ENCODE measurements at places on chromosomes 11 and 22.
A peak's percentile ranks its signal among the peaks of the same experiment; 100 is the strongest.

DNA sequence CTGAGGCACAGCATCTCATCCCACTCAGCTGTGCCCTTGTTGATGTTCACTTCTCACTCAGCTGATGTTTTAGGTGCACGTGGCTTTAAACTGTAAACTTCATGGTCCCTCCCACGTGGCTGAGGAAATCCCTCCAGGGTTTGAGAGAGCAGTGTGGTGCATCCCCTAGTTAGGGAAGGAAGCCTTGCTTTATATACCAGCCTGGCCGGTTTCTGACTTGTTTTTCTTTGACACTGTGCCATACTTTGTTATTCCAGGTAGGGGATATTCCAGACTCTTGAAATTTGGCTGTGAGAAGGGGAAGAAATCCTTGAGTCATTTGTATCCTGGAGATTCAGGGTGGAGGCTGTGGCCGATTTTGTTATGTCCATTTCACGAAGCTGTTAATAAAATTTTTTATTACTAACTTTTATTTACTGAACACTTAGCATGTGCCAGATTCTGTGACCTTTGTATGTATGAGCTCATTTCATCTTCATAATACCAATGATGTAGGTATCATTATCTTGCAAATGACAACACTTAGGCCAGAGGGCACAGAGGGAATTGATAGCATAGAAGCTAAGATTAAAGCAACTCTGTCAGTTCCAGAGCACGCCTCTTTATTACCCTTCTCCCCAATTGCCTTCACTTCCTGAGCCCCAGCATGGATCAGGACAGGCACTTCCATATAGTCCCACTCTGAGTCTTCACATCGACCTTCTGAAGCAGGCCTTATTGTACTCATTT is 116.6 kb downstream of the NAV2 start:
- DNase-seq = no peak

DNA sequence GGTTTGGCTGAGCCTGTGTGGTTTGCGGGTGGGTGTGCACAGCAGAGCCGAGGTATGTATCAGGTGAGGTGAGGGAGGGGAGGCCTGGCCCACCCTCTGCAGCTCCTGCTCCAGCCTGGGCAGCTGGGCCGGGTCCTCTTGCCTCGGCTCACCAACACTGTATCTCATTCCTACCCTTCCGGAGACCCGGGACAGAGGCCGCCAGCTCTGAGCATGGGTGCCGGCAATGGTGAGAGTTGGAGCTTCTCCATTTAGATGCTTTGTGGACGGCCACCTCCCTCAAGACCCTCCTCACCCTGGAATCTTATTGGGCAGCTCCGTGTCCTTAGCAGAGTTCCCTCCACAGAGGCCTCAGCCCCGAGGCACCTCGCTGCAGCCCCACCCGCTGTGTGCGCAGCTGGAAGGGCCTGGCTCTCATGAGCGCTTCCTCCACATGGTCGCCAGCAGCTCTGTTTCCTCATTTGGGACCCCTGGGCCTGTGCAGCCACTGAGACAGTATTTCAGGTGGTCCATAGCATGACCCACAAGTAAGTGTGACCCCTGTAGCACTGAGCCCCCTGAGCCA is 55.7 kb downstream of the ANO1 start:
- no peak for DNase-seq

DNA sequence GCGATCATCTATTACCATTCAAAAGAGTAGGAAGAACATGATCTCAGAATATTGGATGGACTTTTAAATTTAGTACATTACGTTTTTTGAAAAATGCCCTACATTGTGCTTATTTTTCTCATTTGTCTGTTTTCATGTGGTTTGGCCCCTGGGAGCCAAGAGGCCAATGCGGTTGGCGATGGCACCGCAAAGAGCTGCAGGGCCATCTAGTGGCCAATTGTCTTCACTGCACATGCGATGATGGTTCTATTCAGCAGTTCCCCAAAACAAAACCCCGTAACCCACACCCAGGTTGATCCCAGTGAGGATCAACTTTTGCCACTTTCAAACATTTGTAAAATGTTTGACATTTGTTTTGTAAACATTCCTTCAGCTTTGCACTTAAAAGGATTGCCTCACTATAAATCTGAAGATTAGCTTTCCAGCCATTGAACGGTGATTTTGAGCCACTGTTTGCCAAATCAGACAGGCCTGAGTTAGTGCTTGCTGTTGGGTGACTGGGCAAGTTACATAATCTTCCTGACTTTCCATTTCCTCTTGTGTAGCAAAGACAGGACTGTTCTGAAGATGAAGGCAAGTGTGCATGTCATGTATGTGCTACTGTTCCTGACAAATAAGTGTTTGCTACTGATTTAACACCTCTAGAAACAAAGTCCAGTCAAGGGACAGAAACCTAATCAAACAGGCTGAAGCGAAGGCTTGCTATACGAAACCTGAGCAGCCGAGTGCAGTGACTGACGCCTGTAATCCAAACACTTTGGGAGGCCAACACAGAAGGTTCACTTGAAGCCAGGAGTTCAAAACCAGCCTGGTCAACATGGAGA is 29.2 kb upstream of the XBP1 start:
- DNase-seq = peak; percentile 36

DNA sequence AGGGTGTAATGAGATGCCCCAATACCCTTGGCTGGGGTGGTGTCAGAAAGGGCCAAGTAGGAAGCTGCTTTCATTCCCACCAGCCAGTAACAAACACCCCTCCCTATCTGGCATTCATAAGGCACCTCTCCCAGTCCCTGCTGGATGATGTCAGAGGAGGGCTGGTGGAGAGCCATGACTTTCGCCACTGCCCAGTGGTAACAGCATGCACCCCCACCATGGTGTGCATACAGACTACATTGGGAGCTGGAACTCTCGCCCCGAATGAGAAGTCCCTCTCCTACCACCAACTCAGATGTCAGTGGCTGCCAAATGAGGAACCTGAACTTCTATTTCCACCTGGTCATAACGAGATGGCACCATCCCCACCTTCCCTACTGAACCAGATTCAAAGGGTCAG is 73.3 kb downstream of the SGSM3 start:
- DNase-seq = no peak

- DNase-seq = no peak
These were observed 67.0 kb downstream of the WNT11 start for GRCh38 chr11:76139314-76139713.

DNA sequence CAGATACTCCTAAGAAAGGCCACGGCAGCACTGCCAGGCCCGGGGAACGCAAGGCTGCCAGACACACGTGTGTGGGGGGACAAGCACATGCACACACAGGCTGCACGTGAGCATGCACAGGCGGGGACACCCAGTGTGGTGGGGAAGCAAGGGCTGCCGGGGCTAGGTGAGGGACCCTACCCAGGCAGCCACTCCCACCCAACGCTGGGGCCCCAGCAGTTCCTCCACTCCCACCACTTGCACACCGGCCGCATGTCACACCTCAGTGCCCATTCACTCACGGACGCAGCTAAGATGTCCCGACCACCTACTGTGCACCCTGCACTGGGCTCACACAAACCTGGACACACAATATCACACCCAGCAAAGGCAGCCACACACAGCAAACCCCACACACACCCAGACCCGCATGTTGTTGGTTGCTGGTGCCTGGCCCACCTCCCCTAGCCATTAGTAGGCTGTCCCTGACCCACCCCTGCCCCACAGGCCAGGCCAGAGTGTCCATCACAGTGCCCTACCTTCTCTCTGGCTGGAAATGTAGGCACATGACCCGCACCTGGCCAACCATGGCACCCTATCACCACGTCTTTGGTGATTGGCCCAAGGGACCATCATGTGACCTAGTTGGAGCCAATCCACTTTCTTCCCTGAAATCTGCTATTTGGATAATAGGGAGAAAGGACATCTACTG is 8.8 kb downstream of the SSTR3 start:
- DNase-seq = no peak
